ENCODE measurements at places on chromosomes 6 and 20. TPM values are rescaled to one million over a fixed set of nuclear protein-coding genes. Genes with fewer than 3 reads are reported as not detected.
A peak's percentile ranks its signal among the peaks of the same experiment; 100 is the strongest.

The KIAA1755 gene
- 0.40 TPM for total RNA-seq

The NDRG3 gene
- 30.0 TPM for total RNA-seq

DNA sequence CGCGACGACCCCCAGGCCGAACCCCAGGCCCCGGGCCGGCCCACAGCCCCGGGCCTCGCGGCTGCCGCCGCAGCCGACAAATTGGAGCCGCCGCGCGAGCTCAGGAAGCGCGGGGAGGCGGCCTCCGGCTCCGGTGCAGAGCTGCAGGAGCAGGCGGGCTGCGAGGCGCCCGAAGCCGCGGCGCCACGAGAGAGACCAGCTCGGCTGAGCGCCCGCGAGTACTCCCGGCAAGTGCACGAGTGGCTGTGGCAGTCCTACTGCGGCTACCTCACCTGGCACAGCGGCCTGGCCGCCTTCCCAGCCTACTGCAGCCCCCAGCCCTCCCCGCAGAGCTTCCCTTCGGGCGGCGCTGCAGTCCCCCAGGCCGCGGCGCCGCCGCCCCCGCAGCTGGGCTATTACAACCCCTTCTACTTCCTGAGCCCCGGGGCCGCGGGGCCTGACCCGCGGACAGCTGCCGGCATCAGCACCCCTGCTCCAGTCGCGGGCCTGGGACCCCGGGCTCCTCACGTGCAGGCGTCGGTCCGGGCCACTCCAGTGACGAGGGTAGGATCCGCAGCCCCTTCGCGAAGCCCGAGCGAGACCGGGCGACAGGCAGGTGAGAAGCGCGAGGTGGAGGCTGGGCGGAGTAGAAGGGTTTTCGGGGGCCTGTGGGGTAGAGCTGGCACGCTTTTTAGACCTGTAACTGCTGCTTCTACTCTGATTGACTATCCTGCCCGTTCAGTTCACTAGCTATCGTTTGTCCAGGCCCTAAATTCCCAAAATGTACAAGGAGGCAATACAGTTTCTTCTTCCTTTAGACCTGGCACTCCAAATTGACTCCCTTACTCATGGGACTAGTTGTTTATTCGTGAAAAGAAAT is 654 bp downstream of the FAM8A1 start:
- H3K36me3 ChIP-seq: no peaks in the 10 kb centered on the region
- peak overlapping the region; percentile 94 for H3K4me3 ChIP-seq
- peak; percentile 54 for DNase-seq
- peaks cover 17% of the 10 kb centered on the region for H3K4me1 ChIP-seq
- H3K27me3 ChIP-seq: no peaks in the 10 kb centered on the region
- H3K27ac ChIP-seq: peak overlapping the region; percentile 96

GRCh38 chr6:169489563-169490245 is 212.1 kb downstream of the WDR27 start:
- H3K4me3 ChIP-seq: no peak overlapping the region
- no peaks in the 10 kb centered on the region for H3K36me3 ChIP-seq
- no peaks in the 10 kb centered on the region for H3K27me3 ChIP-seq
- no peaks in the 10 kb centered on the region for H3K4me1 ChIP-seq

- no peaks in the 10 kb centered on the region for H3K4me1 ChIP-seq
- H3K27me3 ChIP-seq: no peaks in the 10 kb centered on the region
- no peak overlapping the region for H3K27ac ChIP-seq
- no peaks in the 10 kb centered on the region for H3K36me3 ChIP-seq
- DNase-seq: no peak
- no peak overlapping the region for H3K4me3 ChIP-seq
Observed at GRCh38 chr6:19492636-19493405, 344.3 kb upstream of the ID4 start.
